Erythroblast (primary cell): ENCODE measurements at places on chromosomes 3 and 15.
A peak's percentile ranks its signal among the peaks of the same experiment; 100 is the strongest.

GRCh38 chr15:62822228-62822627 is 220.3 kb upstream of the TPM1 start:
- DNase-seq = no peak

- DNase-seq = no peak
Observed at GRCh38 chr3:78048698-78049097, 1008.8 kb downstream of the ROBO2 start.

DNA sequence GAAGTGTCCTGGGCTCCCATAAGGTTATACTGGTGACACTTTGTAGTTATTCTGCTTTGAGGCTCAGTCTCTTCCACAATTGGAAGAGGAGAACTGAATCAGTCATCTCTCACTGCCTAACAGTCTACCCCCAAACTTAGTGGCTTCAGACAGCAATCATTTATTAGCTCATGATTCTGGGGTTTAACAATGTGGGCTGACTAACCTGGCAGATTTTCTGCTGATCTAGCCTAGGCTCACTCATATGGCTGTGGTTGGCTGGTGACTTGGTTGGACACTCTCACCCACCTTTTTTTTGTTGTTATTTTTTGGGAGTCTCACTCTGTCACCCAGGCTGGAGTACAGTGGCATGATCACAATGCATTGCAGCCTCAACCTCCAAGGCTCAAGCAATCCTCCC is 7.1 kb downstream of the GPD1L start:
- no peak for DNase-seq

GRCh38 chr3:143307613-143308183 is 188.1 kb downstream of the CHST2 start:
- DNase-seq = peak; percentile 83

DNA sequence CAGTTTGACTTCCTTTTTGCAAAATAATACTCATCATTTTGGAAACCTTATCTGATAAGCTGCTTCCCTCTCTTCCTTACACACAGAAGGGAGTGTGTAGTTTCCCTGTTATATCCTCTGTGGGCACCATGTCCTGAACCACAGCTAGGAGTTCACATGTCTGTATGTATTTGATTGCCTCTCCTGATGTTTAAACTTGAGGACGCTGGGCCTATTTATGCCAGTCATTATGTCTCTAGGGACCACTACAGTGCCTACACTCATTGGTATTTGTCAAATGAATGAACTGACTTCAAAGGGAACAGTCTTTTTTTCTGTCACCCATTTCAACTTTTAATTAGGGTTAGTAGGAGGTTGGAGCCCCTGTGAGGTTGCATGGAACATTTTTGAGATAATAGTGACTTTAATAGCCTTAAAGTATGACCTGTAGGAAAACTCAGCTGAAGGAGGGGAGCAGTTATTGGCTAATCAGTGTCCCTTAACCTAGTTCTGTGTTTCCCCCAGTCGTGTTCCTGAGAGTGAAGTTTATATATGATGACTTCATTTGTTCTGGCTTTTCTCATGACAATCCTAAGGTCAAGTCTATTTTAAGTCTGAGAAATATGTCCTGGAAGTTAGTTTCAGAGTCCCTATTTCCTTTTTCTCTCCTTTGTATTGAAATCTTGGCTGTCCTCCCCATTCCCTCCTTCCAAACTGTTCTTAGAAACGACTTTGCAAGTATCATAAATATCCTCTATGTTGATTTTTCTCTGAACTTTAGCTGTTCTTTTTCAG is 28.9 kb downstream of the PDE8A start:
- no peak for DNase-seq

- DNase-seq = no peak
Observed at GRCh38 chr15:68204776-68205557, at the start of gene CALML4. Gene CALML4, minus strand, starts transcription at chr15:68205332. Its CDS starts 85 bp downstream, at chr15:68205247.

DNA sequence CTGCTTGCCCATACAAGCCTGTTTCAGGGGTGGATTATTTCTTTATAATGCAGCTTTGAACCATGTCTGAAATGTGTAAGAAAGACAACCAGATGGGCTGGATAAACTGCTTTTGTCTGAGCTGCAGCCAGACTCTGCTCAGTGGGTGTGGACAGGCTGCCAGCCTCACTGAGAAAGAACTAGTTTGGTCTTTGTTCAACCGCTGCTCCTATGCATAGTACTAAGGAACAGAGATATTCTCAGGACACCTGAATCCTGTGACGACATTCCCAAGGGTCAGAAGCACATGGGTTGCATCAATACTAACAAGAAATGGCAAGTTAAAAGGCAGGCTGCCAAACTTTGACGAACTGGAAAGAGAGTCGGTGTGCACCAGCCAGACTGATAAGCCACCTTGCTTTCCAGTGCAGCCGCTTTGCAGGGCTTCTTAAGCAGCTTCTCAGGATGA is 57.2 kb downstream of the PLD1 start:
- DNase-seq = peak; percentile 80

GRCh38 chr3:171790898-171791691 is 19.2 kb downstream of the PLD1 start:
- no peak for DNase-seq

DNA sequence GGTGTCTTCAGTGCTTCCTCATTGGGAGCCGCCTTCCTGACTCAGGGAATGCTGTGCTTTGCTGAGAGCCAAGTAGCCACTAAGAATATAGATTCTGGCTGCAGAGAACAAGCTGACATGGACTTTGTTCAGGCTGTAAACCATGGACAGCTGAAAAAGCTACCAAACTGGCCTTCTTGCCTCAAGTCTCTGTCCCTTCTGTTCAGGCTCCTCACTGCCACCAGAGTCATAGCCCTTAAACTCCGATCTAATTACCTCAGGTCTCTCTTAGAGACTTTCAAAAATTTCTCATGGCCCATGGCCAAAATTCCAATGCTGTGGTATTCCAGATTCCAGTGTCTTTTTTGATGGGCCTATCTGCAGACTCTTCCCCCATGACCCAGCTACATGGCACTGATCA is 19.4 kb upstream of the PTX3 start:
- DNase-seq = no peak

DNA sequence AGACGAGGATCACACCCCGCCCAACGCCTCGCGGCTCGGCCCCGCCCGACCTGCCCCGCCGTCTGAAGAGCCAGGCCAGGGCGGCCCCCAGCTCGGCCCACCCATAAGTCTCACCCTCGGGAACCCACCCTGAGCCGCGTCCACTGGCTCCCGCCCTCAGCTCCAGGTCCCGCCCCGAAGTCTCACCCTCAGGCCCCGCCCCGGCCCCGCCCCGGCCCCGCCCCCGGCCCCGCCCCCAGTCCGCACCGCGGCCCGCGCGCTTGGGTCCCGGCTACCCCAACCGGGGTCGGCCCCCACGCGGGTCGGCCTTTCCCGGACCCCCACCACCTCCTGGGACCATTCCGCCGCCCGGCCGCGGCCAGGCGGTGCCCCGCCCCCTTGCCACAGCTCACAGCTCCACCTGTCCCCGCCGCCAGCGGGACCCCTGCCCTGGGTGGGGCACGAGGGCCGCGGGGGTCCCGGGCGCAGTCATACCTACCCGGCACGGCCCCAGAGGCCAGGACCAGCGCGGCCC is 489 bp downstream of the CSPG5 start:
- DNase-seq = peak; percentile 80

GRCh38 chr15:99165956-99166689 is 61.2 kb downstream of the SYNM start:
- no peak for DNase-seq

DNA sequence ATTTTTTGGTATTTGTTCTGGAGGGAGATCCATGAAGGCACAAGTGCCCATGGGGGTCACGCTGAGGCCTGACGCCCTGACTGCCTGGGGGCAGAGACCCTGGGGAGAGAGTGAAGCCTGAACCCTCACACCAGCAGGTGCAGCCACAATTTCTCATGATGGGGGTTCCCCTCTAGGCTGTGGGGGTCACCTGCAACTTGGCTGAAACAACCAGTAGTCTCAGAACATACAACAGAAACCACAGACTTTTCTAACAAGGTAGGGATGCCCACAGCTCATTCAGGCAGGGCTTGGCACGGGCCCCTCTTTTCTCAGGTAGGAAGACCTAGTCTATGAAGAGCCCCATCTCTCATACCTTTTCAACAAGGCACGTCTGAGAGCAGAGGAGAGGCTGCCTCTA is 245.1 kb downstream of the ADAMTS17 start:
- no peak for DNase-seq

GRCh38 chr3:13515786-13516759 is 32.9 kb upstream of the FBLN2 start:
- DNase-seq = no peak

GRCh38 chr3:100076731-100077529 is 37.4 kb downstream of the FILIP1L start:
- peak; percentile 20 for DNase-seq

- peak; percentile 76 for DNase-seq
Observed at GRCh38 chr3:194089357-194090177, 46.4 kb upstream of the HES1 start.

DNA sequence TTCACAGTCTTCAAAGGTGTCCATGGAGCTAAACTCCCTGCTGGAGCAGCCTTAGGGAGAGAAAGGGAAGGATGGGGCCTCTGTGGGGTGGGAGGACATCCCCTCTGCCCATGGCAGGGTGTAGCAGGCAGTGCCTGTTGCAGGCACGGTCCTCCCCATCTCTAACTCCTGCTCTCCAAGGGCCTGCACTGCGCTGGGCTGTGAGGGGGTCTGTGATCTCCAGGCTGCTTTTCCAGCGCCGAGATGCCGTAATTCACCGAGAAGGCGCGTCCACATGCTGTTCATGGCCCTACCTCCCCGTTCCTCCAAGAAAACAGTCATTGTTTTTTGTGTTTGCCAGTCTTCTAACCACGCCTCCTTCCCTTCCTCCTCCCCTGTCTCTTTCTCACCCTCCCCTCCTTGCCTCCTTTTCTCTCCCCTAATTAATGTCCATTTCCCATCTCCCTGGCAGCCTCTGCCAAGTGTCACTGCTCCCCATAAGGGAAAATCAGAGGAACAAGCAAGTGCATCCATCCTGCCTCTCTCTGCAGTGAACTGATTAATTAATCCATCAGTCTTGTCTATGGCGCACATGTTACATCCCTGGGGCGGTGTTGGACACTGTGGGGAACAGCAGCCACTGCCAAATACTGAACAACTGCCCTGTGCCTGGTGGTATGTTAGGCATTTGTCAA is 17.7 kb upstream of the LAMP3 start:
- DNase-seq = no peak
